ENCODE measurements at places on chromosomes 16 and 17.

- no peak for DNase-seq
Measured at GRCh38 chr16:88899901-88900661, 33.6 kb upstream of the PABPN1L start.

DNA sequence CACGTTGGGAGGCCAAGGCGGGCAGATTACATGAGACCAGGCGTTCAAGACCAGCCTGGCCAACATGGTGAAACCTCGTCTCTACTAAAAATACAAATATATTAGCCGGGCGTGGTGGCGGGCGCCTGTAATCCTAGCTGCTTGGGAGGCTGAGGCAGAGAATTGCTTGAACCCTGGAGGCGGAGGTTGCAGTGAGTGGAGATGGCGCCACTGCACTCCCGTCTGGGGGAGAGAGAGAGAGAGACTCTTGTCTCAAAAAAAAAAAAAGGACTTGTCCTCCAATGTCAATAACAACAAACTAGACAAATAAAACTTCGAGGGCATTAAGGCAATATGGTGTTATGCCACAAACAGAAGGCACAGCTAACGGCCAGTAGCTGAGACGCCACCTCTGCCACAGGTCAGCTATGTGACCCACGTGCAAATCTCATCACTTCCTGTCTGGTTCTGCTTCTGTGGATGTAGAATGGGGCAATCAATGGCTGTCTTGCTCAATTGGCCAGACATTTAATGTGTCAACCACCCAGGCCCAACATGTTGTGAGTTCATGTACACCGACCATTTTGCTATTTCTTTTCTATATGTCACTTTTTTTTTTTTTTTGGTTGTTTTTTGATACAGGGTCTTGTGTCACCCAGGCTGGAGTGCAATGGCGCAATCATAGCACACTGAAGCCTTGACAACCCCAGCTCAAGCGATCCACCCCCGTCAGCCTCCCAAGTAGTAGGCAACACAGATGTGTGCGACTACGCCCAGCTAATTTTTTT is 834 bp upstream of the TXNDC11 start:
- peak; percentile 91 for DNase-seq

DNA sequence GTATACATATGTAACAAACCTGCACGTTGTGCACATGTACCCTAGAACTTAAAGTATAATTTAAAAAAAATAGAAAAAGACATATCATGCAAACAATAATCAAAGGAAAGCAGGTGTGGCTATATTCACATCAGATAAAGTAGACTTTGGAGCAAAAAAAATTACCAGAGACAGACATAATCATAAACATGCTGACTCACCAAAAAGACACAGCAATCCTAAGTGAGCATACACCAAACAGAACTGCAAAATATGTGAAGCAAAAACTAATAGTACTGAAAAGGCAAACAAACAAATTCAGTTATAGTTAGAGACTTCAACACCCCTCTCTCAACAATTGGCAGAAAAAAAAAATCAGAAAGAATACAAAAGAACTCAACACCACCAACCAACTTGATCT is 29.9 kb downstream of the SHCBP1 start:
- no peak for DNase-seq

DNA sequence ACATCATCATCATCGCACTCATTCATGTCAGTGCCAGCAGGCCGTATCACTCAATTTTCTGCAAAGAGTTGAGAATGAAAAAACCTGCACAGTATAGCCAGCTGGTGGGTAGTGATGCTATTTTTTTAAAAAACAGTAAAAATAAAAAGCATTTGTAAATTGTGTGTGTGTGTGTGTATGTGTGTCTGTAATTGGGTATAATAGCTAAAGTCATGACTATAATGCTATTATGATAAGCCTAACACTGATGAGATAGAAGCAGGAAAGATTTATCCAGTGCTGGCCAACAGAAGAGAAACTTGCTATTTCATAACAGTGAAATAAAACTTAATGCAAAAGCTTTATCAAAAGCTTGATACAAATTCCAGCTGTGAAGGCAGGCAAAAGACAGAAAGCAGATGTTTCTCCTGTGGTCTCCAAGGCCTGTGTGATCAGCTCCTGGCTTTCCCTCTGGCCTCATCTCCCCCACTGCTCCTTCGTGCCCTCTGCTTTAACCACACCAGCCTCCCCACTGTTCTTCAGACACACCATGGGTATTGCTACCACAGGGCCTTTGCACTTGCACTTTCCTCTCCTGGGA is 206.2 kb upstream of the IRX5 start:
- no peak for DNase-seq

- DNase-seq, result no peak
Measured at GRCh38 chr17:78818932-78819331, 21.7 kb downstream of the USP36 start.

GRCh38 chr17:81100668-81101067 is 64.6 kb upstream of the PVALEF start:
- no peak for DNase-seq

DNA sequence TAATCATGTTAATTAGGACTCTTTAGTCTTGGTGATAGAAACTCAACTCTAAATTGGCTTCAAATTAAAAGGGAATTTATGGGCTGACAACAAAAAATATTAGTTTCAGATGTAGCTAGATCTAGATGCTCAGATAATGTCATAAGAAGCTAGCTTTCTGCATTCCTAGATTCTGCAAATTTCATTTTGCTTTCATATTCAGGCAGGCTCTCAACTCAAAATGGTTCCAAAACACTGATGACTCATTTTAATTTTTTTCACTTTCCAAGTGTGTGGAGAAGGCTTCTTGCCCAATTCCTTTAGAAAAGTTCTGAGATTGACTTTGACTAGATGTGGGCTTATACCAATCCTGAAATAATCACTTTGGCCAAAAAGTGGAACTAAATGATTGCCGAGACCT is 236.7 kb upstream of the GOT2 start:
- DNase-seq, result peak; percentile 23

GRCh38 chr16:89123001-89123830 is 29.6 kb downstream of the ACSF3 start:
- DNase-seq, result no peak

- peak; percentile 81 for DNase-seq
Measured at GRCh38 chr16:69179328-69180010, 7.5 kb upstream of the SNTB2 start.

- peak; percentile 41 for DNase-seq
Measured at GRCh38 chr17:78263063-78263735, 31.8 kb downstream of the TMEM235 start.

DNA sequence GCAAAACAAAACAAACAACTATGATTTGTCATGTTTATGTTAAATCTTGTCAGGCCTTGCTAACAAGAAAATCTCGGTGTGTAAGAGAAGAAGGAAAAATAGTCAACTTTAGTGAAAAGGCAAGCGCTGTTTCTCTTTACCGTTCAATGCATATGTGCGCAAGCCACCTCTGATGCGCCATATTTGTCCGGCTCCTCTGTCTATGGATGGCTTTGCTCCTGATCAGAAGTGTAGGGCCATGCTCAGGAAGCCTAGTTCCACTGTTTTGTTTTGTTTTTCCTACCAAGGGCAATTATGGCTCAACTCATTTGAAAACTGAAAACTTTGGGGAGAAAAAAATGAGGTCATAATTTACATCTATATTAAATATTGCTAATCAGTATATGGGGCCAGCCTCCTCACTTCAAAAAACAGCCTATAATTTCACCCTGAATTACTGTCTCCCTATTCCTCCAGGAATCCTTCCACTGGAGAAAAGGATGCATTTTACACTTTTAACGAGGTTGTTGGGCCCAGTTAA is 4.5 kb downstream of the MAF start:
- DNase-seq, result no peak

GRCh38 chr17:42110301-42111264 is 1.9 kb downstream of the DHX58 start:
- DNase-seq, result no peak

DNA sequence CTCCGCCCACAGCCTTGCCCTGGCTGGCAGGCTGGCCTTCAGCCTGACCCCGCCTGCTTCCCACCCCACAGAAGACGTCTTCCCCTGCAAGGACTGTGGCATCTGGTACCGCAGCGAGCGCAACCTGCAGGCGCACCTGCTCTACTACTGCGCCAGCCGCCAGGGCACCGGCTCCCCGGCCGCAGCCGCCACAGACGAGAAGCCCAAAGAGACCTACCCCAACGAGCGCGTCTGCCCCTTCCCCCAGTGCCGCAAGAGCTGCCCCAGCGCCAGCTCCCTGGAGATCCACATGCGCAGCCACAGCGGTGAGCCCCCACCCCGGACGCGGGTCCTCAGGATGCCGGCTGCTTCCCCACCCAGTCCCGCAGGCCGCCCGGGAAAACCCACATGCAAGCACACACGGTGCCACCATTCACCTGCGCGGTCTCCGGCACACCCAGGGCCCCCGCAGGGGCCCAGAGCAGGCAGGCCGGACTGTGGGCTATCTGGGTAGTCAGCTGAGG is 38.2 kb upstream of the ZC3H18 start:
- no peak for DNase-seq

DNA sequence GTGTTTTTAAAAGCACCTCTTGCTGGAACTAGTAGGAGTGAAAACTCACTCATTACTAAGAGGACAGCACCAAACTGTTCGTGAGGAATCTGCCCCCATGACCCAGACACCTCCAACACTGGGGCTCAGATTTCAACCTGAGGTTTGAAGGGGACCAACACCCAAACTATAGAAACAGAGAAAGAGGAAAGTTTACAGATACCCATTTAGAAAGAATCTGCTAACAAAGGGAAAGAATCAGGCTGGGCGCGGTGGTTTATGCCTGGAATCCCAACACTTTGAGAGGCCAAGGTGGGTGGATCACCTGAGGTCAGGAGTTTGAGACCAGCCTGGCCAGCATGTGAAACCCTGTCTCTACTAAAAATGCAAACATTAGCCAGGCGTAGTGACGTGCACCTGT is 3.4 kb upstream of the CSNK1D start:
- DNase-seq, result no peak

DNA sequence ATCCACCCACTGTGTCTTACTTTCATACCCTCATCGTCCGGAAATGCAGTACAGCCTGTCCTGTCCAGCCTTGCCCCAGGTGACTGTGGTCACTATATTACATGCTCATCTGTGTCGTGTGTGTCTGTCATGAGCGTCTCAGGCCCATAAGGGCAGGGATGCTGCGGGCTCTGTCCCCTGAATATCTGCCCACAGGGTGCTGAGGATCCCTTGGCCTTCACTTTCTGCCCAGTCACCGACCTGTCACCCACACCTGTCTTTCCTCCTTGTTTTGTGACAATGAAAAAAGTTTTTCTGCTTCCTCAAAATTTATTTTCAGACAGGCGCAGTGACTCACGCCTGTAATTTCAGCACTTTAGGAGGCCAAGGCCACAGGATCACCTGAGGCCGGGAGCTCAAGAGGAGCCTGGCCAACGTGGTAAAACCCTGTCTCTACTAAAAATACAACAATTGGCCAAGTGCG is 1.4 kb upstream of the CTRB1 start:
- DNase-seq, result no peak

- DNase-seq, result peak; percentile 23
Measured at GRCh38 chr16:47052666-47053640, 79.5 kb upstream of the DNAJA2 start.
